ENCODE measurements at places on chromosomes 11 and 22. TPM values are rescaled to one million over a fixed set of nuclear protein-coding genes. Genes with fewer than 3 reads are reported as not detected.

DNA sequence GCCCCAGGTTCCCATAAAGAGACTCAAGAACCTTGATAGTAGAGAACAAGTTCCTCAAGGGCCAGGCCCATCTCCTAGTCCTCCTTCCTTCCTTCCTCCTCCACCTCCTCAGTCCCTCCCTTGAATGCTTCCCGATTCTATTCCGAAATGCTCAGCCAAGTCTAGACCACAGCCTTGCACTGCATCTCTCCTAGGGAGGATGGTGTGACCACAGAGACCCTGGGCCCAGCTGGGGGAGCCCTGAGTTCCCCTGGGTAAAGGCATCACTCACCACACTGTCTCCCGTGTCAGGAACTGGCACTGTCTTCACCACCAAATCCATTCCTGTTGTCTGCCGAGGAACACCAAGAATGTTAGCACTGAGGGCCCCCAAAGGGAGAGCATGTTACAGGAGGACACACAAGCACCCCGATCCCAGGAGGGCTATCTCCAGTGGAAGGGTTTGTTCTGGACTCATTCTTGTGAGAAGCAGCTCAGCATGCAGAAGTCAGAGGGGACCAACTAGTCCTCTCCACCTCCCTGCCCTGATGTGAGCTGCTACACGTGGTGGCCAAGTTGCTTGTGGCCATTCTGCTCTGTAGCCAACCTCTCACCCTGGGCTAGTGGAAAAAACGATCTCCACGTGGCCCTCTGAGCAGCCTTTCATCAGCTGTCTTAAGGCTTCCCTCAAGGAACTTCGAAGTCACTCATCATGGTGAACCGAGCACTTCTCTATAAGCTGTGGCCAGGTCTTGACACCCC, 8.7 kb downstream of the IFT27 start:
- no peaks in the 10 kb centered on the region for H3K36me3 ChIP-seq
- H3K27me3 ChIP-seq = no peaks in the 10 kb centered on the region
- DNase-seq = peak; percentile 84
- peaks cover 3% of the 10 kb centered on the region for H3K4me1 ChIP-seq
- H3K27ac ChIP-seq = no peak overlapping the region

The SGSM1 gene
- total RNA-seq = 2.9 TPM

The GDPD4 gene
- not detected for total RNA-seq

DNA sequence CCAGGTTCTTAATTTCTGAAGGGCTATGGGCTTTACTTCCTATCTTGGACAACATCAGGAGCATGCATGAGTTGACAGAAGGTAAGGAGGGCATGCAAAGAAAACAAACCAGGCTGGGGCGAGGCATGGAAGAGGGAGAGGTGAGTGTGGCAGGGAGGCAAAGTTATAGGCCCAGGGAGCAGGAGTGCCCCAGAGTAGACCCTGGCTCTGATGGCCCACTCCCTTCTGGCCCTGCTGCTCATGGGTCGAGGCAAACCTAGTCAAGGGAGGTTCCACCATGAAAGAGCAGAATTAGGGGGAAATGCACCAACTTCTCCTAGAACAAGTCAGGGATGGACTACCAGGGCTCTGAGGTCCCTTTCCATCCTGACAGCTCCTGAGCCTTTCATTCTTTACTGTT, 10.2 kb downstream of the CHRNA10 start:
- DNase-seq = no peak
- no peaks in the 10 kb centered on the region for H3K27me3 ChIP-seq
- H3K4me1 ChIP-seq = no peaks in the 10 kb centered on the region
- H3K4me3 ChIP-seq = no peak overlapping the region

DNA sequence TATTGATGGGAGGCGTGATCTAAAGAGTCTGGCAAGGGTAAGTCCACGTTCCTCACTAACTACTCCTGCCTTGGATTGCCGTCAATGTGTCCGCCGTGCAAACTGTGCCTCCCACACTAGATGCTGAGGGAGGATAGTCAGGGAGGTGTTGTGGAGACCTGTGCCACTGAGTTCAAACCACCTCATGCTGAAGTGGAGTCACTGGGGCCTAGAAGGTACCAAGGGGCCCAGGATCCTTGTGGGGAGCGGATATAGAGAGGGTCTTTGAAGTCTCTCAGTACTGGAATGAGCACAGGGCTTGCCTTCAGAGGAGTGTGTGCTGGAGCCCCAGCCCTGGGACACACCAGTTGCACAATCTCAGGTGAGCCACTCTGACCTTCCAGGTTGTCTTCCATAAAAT, 27.1 kb upstream of the TMPRSS4 start:
- peak; percentile 62 for DNase-seq
- H3K36me3 ChIP-seq = no peaks in the 10 kb centered on the region
- H3K4me1 ChIP-seq = no peaks in the 10 kb centered on the region

DNA sequence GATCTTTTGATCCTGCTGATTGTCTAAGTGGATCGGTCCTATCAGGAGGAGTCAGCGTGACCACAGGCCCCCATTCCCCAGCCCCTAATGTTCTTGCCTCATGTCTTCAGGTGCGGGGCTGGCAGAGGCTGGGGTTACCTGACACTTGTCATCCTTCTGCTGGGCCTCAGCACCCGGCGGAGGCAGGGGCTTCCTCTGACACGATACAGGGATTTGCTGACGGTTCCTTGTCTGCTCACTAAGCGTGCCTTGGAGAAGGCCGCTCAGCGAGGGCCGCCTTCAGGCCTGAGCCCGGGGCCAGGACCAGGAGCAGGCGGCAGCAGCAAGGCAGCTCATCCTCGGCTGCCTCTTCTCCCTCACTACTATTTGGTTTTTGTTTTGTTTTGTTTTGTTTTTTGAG, 45.7 kb upstream of the KCNQ1OT1 start:
- H3K27ac ChIP-seq = no peak overlapping the region
- H3K36me3 ChIP-seq = no peaks in the 10 kb centered on the region
- H3K27me3 ChIP-seq = no peaks in the 10 kb centered on the region
- peaks cover 21% of the 10 kb centered on the region for H3K4me1 ChIP-seq
- DNase-seq = no peak

The TEX54 gene
- not detected for total RNA-seq

GRCh38 chr11:47411884-47412746, 3.7 kb downstream of the SLC39A13 start:
- DNase-seq = no peak
- H3K4me3 ChIP-seq = no peak overlapping the region
- H3K27ac ChIP-seq = no peak overlapping the region
- H3K27me3 ChIP-seq = no peaks in the 10 kb centered on the region

- no peak overlapping the region for H3K27ac ChIP-seq
- H3K4me3 ChIP-seq = no peak overlapping the region
- H3K27me3 ChIP-seq = no peaks in the 10 kb centered on the region
- H3K36me3 ChIP-seq = no peaks in the 10 kb centered on the region
- DNase-seq = no peak
Observed at GRCh38 chr11:119222308-119222707, 16.2 kb downstream of the CBL start.

- H3K4me3 ChIP-seq = no peak overlapping the region
- DNase-seq = no peak
- H3K27me3 ChIP-seq = no peaks in the 10 kb centered on the region
- no peaks in the 10 kb centered on the region for H3K36me3 ChIP-seq
- H3K27ac ChIP-seq = no peak overlapping the region
- peaks cover 4% of the 10 kb centered on the region for H3K4me1 ChIP-seq
Observed at GRCh38 chr22:43745783-43746356, 66.2 kb downstream of the EFCAB6 start.

The DGAT2 gene
- total RNA-seq = 26.0 TPM

DNA sequence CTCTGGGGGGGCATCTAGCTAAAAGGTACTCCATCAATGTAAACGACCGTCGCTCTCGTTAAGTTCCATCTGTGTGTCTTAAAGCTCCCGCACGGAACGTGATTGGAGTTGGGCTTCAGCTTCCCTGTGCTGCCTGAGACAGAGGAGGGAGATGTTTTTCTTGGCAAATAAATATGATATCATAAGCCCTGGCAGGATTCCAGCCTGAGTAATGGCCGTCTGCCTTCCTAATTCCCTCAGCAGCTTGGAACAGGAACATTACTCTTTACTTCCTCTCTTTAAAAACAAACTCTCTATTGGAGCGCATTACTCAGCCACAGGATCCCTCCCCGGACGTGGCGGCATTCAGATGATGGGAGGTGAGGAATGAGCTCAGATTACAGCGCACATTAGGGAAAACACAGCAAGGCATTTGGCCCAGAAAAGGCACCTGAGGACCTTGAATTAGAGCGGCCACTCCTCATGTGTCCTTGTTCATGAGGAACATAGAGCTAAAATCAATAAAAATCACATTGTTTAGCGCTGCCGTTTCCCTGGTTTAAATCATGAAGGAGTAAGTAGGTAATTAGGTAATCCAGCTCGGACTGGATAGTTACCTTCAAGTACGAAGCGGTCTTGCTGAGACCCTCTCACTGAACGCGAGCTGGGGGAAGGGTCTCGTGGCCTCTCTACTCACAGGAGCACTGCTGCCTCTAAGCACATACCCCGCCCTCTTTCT, 230.4 kb downstream of the ST3GAL4 start:
- peaks cover 5% of the 10 kb centered on the region for H3K4me1 ChIP-seq
- no peaks in the 10 kb centered on the region for H3K36me3 ChIP-seq
- H3K27ac ChIP-seq = no peak overlapping the region
- H3K4me3 ChIP-seq = no peak overlapping the region
- no peak for DNase-seq

DNA sequence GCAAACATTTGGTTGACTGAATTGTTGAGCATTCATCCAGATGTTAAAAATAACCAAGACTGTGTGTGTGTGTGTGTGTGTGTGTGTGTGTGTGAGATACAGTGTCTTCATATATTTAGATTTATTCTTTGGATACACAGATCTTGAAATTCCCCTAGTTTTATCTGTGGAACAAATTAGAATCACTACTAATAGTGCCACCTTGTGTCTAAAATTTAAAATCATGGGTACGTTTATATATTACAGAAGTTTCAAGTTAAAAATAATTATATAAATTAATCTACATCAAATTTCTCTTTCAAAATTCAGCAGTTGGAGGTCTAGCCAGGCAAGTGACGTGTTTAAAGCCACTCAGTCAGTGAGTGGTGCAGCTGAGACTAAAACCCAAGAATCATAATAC, 1566.2 kb upstream of the TENM4 start:
- no peak overlapping the region for H3K4me3 ChIP-seq
- H3K27ac ChIP-seq = no peak overlapping the region
- H3K36me3 ChIP-seq = no peaks in the 10 kb centered on the region
- no peaks in the 10 kb centered on the region for H3K4me1 ChIP-seq
- no peak for DNase-seq

- no peaks in the 10 kb centered on the region for H3K27me3 ChIP-seq
- peaks cover 18% of the 10 kb centered on the region for H3K4me1 ChIP-seq
- DNase-seq = no peak
- H3K36me3 ChIP-seq = no peaks in the 10 kb centered on the region
Observed at GRCh38 chr11:129637473-129637872, 178.2 kb upstream of the TMEM45B start.

DNA sequence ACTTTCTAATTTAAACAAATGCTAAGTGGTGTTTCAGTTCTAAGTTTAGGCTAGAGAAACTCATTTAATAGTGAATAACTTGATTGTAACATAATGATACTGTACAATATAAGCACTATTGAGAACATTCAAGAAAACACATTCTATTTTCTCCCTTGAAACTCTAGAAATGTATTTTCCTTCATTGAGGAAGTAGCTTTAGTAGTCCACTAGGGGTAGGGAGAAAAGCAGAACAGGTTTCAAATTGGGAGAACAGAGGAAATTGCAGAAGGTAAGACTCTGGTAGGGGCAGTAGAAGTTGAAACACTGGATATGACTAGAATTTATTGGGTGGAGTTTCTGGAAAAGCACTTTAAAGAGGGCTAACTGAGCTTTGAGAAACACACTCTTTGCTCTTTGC, 31.6 kb upstream of the MPPED2 start:
- H3K27me3 ChIP-seq = no peaks in the 10 kb centered on the region
- H3K36me3 ChIP-seq = no peaks in the 10 kb centered on the region
- H3K4me3 ChIP-seq = no peak overlapping the region
- H3K27ac ChIP-seq = no peak overlapping the region
- DNase-seq = no peak
- no peaks in the 10 kb centered on the region for H3K4me1 ChIP-seq

- H3K27ac ChIP-seq = no peak overlapping the region
- H3K27me3 ChIP-seq = no peaks in the 10 kb centered on the region
- DNase-seq = no peak
- peaks cover 17% of the 10 kb centered on the region for H3K4me1 ChIP-seq
- no peak overlapping the region for H3K4me3 ChIP-seq
Observed at GRCh38 chr11:64755681-64756361, 4.0 kb downstream of the PYGM start.

GRCh38 chr11:110691926-110692325, 20.3 kb downstream of the ARHGAP20 start:
- no peak overlapping the region for H3K27ac ChIP-seq
- no peak overlapping the region for H3K4me3 ChIP-seq
- H3K36me3 ChIP-seq = no peaks in the 10 kb centered on the region
- no peaks in the 10 kb centered on the region for H3K27me3 ChIP-seq

- no peak overlapping the region for H3K4me3 ChIP-seq
- no peaks in the 10 kb centered on the region for H3K36me3 ChIP-seq
- no peaks in the 10 kb centered on the region for H3K27me3 ChIP-seq
- no peak for DNase-seq
Observed at GRCh38 chr11:74057249-74058151, 48.6 kb upstream of the UCP3 start.

DNA sequence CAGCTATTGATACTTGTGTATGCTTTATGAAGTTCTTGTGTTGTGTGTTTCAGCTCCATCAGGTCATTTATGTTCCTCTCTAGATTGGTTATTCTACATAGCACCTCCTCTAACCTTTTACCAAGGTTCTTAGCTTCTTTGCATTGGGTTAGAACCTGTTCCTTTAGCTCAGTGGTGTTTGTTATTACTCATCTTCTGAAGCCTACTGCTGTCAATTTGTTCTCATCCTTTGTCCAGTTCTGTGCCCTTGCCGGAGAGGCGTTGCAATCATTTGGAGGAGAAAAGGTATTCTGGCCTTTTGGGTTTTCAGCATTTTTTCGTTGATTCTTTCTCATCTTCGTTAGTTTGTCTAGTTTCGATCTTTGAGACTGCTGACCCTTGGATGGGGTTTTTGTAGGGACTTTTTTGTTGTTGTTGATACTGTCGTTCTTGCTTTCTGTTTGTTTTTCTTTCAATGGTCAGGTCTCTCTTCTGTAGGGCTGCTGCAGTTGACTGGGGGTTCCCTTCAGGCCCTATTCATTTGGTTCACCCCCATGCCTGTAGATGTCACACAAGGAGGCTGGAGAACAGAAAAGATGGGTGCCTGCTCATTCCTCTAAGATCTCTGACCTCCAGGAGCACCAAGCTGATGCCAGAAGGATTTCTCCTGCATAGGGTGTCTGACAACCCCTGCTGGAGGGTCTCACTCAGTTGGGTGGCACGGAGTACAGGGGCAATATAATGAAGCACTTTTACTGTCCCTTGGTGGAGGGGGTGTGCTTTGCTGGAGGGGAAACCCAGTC, 35.9 kb upstream of the MUC15 start:
- no peaks in the 10 kb centered on the region for H3K4me1 ChIP-seq
- H3K4me3 ChIP-seq = no peak overlapping the region
- DNase-seq = no peak

- H3K36me3 ChIP-seq = no peaks in the 10 kb centered on the region
- no peak for DNase-seq
- no peak overlapping the region for H3K27ac ChIP-seq
- H3K4me3 ChIP-seq = no peak overlapping the region
- no peaks in the 10 kb centered on the region for H3K4me1 ChIP-seq
- H3K27me3 ChIP-seq = no peaks in the 10 kb centered on the region
Observed at GRCh38 chr11:124830749-124831148, 30.5 kb upstream of the MSANTD2 start.

All from vagina (tissue), 2 donors.